ENCODE measurements at places on chromosomes 11 and 22.

DNA sequence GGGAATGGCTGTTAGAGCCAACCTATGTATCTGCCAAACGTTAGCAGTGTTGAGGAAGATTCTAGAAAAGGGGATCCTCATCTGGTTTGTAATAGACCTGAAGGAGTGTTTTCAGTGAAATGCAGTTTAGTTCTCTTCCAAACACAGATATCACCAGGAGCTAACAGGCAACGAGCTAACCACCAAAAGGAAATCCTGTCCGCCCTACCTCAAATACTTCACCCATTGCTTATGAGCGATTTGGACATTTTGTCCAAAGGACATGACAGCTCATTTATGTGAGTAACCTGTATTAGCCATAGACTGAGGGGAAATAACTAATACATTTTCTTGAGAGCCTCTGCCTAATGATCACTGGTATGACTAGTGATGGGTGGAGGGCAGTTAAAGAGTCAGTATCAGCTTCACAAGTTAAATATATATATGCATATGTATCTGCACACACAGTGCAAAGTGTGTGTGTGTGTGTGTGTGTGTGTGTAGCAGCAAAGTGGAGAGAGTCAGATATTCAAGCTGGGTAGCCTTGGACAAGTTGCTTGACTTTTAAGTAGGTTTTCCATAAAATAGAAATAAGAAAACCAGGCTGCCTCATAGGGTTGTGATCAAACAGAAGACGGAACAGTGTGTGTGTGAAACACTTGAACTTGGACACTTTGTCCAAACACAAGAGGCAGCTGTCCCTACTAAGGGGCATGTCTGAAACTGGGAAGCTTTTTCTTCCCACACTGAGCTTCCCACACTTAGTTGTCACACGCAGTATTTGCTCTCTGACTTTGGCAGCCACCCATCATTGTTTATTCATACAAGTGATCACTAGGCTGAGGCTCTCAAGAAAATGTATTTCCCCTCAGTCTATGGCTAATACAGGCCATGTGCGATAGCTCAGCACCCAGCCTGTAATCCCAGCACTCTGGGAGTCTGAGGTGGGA lies 940 bp upstream of the C11orf91 start:
- DNase-seq: no peak

DNA sequence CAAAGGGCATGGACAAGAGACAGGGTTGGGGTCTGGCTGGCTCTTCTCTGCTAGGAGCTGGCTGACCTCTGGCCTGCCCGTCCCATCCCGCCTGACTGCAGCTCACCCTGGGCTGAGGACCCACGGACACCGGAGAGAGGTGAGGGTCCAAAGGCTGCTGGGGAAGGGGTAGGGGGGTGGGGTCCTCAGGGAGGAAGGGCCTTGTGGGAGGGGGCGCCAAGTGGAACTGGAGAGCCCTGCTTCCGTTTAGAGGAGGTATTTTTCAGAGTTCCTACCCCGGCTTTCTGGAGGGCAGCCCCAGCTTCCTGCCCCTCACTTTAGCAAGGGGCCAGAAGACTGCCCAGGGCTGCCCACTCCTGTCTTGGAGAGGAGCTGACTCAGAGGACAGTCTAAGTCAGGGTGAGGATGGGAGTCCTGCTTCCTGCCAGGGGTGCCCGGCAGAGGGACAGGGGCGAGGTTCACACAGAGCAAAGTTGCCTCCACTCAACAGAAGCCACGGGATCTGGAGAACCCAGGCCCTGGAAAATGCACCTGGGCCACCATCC lies 7.1 kb downstream of the LARGE2 start:
- no peak for DNase-seq

DNA sequence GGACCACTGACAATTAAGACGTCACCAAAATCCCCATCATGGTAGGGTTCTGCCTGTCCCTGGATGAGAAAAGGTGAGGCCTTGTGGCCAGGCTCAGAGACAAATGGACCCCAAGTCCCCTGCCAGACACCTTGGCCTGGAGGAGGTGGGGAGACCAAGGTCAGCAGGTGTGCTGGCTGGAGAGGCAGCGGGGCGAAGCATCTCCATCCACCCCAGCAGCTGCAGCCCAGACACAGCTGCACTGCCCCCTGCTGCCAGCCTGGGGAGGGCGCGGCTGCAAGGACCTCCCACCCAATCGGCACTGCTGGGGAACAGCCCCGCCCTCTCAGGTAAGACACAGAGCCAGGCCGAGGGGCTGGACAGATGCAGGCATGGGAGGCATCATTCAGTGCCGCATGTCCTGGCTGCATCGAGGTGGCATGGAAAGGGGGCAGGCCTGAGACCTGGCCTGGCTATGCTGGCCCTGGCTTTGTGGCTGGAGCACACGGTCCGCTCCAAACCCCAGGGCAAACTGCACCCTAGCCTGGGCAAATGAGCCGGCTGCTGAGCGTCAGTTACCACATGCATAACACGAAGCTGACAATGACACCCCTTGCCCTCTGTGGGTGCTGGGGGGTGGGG lies 12.2 kb upstream of the MFNG start:
- DNase-seq: peak; percentile 71

- DNase-seq: no peak
Measured at GRCh38 chr11:119666061-119666460, 62.9 kb downstream of the NECTIN1 start.

DNA sequence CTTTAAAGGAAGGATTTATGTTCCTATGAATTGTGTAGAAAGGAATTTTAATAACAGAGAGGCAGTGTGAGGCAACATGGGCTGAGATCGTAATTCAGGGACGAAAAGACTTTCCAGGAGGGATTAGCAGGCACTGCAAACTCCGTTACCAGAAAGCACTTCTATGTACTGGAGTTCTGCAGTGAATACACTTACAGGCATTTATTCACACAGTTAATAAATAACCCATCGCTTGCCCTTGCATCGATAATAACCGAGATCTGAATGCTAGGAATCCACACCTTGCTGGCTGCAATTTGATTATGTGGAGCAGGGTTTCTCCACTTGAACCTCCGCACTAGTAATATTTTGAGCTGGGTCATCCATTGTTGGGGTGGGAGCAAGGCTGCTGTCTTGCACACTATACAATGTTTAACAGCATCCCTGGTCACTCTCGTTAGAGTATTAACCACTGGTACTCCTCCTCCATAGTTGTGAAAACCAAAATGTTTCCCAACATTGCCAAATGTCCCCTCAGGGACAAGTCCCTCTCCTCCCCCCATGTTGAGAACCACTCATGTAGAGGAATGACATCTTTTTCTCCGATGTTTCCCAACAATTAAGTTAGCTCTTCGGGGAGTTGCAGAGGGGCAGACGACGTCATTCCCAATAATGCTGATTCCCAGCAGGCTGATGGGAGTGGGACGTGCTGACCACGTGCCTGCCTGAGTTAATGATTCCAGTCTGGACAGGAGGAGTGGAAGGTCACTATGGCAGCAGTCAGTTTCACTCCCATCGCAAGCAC lies 99.5 kb downstream of the SNX19 start:
- DNase-seq: no peak

DNA sequence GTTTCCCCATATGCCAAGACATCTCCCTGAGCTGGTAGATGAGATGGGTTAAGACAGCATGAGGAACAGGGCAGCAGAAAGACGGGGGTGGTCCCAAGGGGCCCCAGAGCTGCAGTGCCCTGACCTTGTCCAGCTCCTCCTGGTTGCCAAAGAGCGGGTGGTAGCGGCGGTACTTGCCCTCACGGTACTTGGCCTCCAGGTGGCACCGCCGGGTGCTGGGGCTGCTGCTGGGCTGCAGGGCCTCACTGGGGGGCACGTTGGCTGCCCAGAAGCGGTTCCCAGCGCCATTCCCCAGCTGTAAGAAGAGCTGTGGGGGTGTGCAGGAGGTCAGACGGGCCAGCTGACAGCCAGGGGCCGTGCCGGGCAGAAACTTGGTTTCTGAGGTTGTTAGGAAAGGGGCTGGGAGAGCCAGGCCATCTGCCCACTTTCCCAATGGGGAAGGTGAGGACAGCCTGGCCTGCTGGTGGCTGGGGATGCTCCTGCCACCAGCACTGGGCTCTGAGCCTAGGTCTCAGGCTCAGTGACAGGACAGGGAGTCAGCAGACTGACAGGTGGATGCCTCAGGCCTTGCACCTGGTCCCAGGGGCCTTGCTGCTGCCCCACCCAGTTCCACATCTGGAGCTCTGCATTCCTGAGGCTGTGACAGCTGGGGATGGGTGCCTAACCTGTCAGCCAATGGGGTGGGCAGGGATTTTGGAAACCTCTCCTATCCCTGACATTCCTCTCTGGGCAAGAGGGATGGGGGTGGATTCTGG lies 30.0 kb upstream of the PDE2A start:
- no peak for DNase-seq

DNA sequence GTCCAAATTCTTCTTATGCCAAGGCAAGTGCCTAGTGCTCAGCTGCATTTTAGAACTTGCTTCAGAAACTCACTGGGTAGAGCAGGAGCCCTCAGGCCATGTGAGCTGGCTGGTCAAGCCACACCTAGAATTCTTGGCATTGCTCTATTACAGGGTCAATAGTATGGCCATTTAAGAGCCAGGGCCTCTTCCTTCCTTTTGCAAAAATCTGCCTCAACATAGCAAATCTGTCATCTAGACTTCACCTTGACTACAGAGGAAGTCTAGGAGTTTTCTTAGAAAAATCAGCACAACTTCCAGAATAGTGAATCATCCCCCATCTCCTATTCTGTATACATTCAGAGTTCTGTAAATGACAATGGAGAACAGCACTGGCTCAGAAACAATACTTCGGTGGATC lies 112.0 kb upstream of the TTC12 start:
- no peak for DNase-seq
